ENCODE measurements at places on chromosomes 1 and 21.

- DNase-seq: no peak
Observed at GRCh38 chr1:76048219-76048618, 26.3 kb upstream of the ST6GALNAC3 start.

DNA sequence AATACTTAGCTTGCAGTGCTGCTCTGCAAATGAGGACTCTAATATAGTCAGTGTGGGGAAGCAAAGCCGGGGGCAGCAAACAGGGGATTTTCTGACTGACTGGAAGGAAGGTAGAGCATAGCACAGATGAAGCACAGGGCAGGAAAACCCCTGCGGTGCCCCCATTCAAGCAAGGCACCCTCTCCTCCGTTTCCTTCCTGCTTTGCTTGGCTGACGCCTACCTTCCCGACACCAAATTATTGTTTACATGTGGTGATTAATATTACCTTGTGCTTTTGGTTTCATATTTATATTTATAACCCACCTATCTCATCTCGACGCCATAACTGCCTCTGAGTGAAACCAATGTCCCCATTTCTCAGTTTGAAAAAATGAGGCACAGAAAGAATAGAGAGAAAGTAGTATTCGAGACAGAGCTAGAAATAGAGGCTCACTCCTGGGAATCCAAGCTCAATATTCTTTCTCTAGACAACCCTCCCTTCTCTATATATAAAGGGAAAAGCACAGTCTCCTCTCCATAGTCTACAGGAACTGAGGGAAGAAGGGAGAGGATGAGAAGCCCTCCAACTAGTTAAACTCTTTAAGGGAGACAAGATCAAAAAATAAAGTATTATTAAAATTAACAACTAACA lies 41.3 kb downstream of the PIK3C2B start:
- peak; percentile 69 for DNase-seq

DNA sequence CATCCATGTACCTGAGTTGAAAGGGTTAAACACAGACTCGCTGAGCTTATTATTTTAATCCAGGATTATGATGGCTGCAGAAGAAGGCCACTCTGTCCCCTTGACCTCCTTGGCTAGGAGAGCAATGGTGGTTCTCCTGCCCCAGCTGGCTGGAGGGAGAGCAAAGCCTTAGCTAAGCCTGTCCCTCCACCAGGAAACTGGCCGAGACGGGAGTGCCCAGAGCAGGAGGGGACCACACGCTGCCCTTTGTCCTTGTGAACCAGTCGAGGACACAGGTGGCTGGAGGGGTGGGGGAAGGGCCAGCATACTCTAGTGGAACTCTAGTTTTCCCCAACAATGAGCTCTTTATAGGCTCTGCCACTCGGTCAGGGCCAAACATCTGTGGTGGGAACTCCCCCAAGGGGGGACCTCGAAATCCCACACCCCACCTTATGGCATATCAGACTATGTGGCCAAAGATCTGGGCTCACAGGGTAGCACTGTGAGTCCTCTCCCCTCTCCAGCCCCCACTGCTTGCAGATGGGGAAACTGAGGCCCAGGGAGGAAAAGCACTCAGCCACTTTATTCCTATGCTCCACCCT lies 12.9 kb downstream of the KIAA1614 start:
- no peak for DNase-seq

DNA sequence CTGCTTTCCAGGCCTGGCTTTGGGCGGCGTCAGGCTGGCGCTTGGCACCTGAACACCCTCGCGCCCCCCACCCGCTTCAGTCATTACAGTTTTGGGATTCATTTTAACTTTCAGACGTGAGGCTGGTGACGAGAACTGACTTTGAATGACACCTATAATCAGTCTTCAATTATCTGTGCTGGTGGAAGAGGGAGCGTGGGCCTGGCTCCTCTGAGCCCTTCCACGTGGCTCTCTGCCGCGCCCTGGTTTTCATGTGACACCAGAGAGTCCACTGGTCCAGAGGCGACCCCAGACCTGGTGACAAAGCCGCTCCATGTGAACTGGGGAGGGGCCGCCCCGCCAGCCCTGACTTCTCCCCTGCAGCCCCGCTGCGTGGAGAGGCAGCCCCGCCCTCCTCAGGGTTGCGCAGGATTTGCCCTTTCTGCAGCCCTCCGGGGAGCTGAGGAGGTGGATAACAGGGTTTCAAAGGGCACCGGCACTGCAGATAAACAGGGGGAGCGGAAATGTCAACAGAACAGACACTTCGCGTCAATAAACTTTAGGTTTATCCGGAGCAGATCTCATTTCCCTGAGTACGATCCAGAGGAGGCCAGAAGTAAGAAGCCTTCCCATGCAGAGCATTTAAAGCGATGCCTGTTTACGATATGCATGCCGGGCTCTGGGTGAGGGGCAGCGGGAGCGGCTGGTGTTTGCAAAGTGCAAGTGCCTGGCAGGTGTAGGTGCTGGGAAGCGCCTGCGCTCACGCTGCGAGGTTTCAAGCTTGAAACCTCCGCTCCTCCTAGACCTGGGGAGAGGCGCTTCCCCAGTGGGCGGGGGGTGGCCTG lies 56.4 kb downstream of the AJAP1 start:
- DNase-seq: no peak

DNA sequence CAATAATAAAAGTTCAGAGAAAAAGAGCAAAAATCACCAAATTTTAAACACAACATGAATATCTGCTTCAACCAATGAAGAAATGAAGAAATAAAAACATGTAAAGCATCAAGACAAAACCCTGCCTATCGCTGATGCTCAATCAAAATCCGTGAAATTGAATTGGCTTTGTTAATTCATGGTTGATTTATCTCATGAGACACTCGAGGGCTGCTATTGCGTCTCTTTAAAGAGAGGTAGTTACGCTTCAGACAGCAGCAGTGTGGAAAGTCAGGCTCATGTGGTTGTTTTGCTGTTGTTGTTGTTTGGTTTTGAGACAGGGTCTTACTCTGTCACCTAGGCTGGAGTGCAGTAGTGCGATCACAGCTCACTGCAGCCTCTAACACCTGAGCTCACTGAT lies 65.5 kb upstream of the RGS7 start:
- no peak for DNase-seq

GRCh38 chr1:165914136-165914798 lies 86.9 kb downstream of the UCK2 start:
- peak; percentile 61 for DNase-seq

GRCh38 chr1:54764922-54765561 lies 719 bp upstream of the PARS2 start:
- DNase-seq: no peak

GRCh38 chr1:212542761-212543187 lies 65.8 kb upstream of the ATF3 start:
- no peak for DNase-seq

DNA sequence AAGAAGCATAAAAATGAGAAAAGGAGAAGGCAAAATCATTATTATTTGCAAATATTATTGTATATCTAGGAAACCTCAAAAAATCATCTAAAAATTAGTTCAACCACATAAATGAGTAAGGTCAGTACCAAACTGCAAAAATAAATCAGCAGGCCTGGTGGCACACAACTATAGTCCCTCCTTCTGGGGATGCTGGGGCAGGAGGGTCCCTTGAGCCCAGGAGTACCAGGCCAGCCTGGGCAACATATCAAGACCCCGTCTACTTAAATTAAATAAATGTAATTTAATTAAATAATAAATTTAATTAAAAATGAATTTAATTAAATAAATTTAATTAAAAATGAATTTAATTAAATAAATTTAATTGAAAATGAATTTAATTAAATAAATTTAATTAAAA lies 40.3 kb upstream of the TRIM67 start:
- no peak for DNase-seq

DNA sequence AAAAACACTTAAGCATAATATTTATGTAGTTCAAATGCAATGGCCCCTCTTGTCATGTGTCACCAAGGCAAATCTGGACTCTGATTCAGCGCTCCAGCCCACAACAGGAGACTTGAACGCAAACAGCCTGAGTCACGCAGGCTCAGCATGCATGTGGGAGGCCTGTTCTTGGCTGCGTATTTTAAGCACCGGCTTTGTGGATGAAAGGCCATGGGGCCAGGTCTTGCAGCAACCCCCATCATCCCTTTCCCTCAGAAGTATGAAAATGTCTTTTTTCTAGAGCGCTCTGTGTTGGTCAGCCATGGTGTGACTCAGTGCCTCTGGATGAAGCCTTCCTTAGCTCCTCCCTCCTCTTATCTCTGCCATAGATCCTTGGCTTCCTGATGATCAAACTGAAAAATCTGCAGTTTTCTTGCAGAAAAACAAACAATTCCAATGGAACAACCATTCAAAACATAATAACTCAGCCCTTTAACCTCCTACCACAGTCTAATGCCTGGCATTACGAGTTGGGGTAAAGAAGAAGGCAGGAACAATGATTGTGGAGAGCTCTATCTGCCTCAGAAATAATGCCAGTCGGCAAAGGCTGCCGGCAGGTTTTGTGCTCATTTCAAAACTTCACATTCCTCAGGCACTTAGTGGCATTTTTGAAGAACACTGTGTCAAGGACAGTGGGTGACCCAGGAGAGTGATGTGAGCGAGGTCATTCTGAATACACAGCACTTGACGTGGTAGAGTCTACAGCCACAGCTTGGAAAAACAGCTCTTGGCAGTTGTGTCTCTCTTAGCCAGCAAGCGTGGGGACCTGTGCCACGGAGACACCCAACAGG lies 167.5 kb downstream of the CLIC6 start:
- no peak for DNase-seq

DNA sequence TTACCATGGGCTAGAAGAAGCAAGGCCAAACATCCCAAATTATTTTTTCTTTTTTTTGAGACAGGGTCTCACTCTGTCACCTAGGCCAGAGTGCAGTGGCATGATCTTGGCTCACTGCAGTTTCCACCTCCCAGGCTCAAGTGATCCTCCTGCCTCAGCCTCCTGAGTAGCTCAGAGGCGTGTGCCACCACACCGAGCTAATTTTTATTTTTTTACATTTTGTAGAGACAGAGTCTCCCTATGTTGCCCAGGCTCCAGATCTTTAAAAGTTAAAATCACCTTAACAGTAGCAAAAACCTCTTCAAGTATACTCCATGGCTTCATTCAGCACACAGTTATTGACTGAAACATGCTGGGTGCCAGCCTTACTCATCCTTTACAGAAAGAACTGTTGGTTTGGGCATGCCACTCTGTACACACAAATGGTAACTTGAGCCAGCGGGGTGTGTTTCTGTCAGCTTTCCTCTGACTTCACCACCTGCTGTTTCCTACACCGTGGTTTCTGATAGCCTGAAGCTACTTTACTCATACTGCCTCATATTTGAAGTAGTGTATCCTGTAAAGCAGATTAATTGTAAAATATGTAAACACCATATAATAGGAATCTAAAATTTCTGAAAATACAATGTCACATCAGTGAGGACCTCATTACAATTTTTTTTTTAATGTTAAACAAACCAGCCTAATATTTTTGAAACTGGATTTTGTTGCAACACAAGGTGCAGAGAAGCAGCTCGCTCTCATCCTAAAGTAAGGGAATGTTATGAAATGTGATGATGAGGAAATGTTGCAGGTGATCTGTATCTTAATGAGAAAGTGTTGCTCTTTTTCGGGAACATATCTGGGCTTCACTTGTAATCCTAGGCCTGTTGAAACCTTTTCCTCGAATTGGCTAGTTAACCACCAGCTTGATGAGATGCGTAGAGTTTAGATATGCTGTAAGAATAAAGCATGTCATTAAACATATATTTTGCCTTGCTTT lies 113.9 kb downstream of the ATP5PO start:
- no peak for DNase-seq

Measured in effector CD4-positive, alpha-beta T cell (primary cell).